ENCODE measurements at places on chromosomes 6 and 20.

GRCh38 chr20:51185277-51185676 is 162.4 kb upstream of the KCNG1 start:
- DNase-seq = peak; percentile 38

GRCh38 chr6:127131275-127131674 is 12.8 kb downstream of the RSPO3 start:
- DNase-seq = no peak

DNA sequence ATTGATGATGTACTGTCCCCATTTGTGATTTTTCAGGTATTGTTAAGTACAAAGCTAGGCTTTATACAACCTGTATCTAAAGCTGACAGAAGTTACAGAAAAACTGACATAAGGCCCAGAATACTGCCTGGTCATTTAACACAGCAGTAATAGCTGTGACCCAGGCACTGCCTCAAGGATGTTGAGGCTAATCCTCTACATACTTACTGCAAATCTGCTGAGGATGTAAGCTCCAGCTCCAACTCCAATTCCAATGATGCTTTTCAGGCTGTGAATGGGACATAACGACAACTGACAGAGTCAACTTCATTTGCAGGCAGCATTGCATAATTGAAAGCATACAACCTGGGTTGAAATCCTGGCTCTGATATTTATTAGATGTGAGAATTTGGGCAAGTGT is 36.3 kb upstream of the SLA2 start:
- DNase-seq = no peak

DNA sequence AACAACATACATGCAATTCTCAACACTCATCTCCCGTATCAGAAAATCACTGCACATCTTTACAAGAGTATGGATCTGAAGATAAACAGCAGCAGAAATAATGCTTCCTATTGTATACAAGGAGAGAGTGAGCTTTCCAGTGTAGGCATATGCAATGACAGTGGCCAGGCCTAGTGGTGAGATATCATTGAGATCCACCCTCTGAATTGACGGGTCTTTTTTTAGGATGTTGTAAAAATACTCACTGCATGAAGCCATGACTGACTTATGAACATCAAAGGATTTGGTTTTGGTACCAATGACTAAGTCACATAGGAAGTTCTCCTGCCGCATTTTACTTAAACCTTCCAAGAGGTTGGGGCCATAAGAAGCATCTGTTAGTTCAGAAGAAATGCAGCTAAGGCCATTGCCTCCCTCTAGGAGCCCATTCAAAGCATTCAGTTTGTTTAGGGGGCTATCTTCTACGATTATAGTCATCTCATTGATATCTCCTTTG is 10.8 kb downstream of the KLHL31 start:
- no peak for DNase-seq
